Foreskin fibroblast (primary cell): ENCODE measurements at places on chromosomes 3 and 15.
A peak's percentile ranks its signal among the peaks of the same experiment; 100 is the strongest.

DNA sequence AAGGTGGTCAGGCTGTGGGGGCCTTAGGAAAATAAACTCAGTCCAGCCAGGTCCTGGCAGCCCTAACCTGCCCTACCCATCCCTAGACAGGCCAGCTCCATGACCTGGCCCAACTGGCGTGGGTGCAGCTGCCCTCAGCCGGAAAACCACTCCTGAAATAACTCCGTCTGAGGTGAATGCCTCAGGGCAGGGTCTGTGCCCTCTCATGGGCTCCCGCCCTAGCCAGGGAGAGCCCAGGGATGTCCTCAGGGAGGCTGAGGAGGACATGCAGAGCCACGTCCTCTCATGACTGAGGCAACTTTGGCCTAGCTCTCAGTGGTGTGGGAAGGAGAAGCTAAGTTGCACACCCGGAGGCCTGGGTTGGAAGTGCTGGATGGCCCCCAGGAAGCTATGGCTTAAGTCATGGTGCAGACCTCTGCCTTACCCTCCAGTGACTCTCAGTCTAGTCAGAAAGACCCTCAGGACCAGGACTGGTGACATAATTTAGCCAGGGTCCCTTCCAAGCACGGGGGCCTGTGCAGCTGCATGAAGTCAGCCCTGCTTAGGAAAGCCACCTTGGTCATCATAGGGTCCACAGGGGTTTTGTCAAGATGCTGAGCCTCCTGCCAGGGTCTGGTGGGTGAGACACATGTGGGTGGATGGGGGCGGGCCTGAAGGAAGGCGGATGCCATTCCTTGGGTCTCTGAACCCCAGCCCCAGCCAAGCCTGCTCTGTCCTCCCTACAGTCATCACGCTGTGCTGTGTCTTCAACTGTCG is 7.4 kb downstream of the TMIE start:
- no peak for DNase-seq

DNA sequence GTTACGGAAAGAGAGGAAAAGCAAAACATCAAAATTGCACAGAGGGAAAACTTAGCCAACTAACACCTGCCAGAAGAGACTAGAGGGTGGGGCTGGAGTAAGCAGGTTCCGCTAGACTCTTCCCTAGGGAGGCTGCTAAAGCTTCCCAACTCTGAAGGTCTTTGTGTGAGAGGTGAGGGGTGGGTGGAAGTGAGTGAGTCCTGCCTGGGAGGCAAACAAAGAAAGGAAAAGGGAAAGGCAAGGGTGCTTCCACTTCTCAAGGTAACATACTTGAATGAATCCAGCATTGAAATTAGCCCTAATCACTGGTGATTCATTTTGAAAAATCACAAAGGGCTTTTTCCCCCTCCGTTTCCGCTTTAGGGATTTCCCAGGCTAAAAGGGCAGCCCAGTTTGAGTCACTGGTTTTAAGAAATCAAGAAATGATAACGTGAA is 220.5 kb upstream of the ADAMTS9 start:
- DNase-seq = no peak

DNA sequence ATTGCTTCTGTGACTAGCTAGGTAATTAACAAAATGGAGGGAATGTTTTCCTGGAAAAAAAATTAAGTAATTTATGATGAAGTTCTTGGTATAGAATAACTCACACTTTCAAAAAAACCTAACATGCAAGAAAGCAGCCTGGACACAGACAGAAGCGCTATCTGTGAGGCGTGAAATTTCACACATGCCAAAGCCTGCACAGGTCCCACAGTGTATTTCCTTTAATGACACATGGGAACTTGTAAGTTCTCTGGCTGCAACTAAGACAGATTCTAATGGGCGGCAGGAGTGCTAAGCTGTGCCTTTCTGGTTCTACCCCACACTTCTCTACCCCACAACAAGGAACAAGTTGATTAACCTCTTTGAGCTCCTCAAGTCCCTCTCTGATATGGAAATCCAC is 84.9 kb upstream of the NEO1 start:
- no peak for DNase-seq

- DNase-seq = no peak
Observed at GRCh38 chr15:93989440-93989998, 241.8 kb upstream of the MCTP2 start.

DNA sequence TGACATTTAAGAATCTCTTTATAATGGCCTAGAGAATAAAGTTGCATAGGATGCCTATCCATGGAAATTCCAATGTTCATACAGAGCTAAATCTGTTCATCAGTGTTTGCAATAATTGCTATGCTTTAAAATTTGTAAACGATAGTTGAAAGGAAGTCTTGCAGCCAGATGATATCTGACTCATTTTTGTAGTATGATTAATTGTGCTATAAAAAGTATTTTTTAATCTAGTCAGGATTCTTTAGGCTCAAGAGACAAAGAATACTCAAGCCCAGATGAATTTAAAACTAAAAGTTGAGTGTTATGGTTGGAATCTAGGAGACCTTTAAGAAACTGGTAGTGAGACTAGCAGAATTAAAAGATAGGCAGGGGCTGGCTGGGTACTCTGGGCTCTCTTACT is 50.5 kb downstream of the SUCNR1 start:
- no peak for DNase-seq

GRCh38 chr3:55592572-55592971 is 105.5 kb upstream of the WNT5A start:
- DNase-seq = no peak

DNA sequence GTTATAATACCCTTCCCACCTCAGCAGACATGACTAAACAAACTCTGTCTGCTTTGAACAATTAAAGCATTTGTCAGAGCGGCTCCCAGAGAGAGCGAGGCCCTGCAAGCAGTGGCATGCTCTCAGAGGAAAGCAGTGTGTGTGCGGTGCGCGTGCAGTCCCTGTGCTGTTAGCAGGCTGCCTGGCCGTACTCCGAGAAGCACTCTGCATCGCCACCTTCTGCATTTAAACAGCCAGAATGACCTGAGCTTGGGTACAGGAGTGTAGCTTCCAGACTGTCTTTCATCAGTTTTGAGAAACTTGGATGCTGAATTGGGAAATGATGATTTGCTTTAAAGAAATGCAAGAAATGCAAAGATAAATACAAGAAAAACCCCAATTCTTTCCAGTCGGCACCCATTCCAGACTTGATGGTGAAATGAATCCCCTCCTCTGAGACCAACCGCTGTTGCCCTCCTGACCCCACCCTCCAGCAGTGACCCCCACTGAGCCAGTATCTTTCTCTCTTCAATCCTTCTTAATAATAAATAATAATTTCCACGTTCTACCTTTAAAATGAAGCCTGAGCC is 113.5 kb downstream of the VGLL4 start:
- peak; percentile 75 for DNase-seq
